ENCODE measurements at places on chromosomes 6 and 20. TPM values are rescaled to one million over a fixed set of nuclear protein-coding genes. Genes with fewer than 3 reads are reported as not detected.

The CCM2L gene
- total RNA-seq: 41.6 TPM

The SIRPB1 gene
- 7.6 TPM for total RNA-seq

The FHL5 gene
- 25.9 TPM for total RNA-seq

The TMEM244 gene
- not detected for total RNA-seq

The RFX6 gene
- total RNA-seq: not detected

The UCKL1 gene
- total RNA-seq: 48.9 TPM

The SLC52A3 gene
- total RNA-seq: 1.8 TPM

The C6orf58 gene
- not detected for total RNA-seq

The CGAS gene
- total RNA-seq: 5.5 TPM

The COL20A1 gene
- total RNA-seq: not detected

The CYP24A1 gene
- not detected for total RNA-seq

The TM9SF4 gene
- total RNA-seq: 31.2 TPM

The SYNCRIP gene
- total RNA-seq: 126 TPM

The SLC35D3 gene
- total RNA-seq: not detected

The GSTA2 gene
- total RNA-seq: not detected

The PDE10A gene
- 15.3 TPM for total RNA-seq
